ENCODE measurements at places on chromosomes 4 and X.
A peak's percentile ranks its signal among the peaks of the same experiment; 100 is the strongest.

DNA sequence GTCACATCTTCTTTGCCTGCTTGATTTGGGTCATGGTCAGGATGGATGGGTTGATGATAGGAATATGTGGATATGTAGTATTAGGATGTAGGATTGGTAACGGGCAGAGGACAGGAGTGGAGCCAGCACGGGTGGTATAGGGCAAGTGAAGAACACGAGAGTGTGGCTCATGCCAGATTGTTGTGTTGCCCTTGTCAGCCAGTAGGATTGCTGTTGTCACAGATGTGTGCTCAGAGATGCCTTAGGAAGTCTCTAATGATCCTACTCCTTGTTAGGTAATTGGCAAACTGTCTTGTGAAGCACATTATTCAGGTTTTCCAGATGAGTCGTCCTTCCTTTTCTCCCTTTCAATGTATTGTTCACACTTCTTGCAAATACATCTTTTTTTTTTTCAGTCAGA lies 5.5 kb downstream of the ATP10D start:
- no peak for DNase-seq

DNA sequence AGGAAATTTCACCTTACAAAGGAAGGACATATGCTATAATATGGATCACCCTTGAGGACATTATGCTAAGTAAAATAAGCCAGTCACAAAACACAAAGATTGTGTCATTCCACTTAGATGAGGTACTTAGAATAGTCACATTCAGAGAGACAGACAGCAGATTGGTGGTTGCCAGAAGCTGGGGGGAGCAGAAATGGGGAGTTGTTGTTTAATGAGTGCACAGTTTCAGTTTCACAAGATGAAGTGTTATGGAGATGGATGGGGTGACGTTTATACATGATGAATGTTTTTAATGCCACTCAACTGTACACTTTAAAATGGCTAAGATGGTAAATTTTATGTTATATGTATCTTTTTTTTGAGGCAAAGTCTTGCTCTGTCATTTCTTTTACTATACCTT lies 14.8 kb upstream of the SPON2 start:
- no peak for DNase-seq

DNA sequence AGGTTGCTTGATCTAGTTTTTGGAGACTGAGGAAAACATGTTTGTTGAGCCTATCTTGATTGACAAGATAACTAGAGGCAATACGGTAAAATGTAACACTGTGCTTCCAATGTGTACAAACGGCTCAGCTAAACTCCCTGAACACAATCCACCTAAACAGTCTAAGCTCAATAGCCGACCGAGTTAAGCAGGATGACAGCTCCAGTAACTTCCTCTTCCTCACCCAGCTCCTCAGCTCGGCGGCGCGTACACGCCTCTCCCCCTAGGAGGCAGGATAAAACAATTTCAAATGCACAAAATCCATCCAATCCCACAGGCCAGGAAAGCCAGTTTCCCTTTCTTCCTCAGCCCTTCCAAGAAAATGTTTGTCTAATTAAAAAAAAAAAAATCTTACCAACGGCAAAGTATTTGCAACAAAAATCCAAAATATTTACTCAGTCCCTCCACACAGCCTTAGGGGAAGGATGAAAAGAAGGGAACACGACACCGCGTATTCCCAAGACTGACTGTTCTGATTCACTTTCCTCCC lies 1.0 kb downstream of the CNOT6L start:
- DNase-seq, result no peak

DNA sequence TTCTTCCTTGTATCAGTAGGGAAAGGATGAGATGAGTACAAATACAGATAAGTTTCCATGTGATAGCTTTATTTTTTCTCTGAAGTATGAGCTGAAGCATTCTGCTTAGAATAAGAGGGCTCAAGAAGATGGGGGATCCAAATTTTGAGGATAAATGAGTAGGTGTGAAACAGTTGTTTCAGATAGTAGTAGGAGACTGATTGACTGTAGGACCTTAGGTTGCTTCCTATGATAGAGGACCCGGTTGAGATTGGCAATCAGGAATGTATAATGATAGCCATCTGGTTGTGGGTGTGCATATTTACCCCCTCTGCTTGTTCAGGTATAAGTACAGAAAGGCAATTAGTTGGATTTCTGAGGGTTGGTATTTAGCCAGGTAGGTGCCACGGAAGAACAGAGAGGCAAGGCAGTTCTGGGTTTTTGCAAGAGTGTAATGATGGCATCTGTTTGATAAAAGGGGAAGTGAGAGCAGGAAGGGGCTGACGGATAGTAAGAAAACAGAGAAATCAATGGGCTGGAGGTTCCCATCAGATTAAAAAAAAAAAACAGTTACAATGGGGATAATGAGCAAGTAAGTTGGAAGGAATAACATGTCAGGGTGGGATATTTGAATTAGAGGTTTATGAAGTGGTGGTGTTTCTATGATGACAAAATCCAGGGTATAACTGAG lies 13.7 kb downstream of the OCRL start:
- no peak for DNase-seq

GRCh38 chrX:142096253-142096652 lies 108.8 kb downstream of the MAGEC2 start:
- DNase-seq, result no peak

DNA sequence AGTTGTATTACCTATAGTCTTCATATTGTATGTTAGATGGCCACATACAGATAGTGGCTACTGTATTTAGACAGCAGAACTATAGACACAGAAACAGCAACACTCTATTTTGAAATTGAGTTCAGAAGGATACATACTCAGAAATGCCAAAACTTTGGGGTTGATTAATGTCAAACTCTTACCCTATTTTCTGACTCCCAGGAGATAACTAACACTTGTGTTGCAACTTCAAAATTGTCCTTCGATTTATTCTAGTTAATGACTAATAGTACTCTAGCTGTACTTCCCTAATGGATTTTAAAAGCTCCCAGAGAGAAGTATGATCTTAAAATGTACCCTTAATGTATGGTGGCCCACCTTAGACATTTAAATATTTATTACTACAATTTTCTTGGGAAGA lies 229.9 kb upstream of the UGT8 start:
- DNase-seq, result no peak

GRCh38 chr4:107655289-107655688 lies 64.7 kb downstream of the PAPSS1 start:
- DNase-seq, result no peak

GRCh38 chr4:84498203-84498934 lies 723 bp downstream of the NKX6-1 start:
- no peak for DNase-seq

DNA sequence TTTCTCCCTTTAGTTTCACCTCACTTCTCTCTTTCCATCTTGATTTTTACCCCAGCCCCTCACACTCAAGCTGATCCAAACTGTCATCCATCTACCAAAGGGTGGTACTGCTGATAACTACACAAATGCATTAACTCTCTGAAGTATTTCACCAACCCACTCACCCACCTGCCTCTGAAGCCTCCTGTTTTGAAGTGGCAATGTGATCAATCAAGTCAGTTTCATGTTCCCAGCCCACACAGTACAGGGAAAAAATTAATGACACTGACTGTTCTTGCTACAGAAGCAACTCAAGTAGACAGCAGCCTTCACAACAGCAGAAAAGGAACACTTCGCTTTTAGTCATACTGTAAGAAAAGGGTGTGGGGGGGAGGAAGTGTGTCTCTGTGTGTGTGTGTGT lies 183.0 kb upstream of the NOCT start:
- DNase-seq, result no peak

GRCh38 chr4:41683326-41683725 lies 65.2 kb downstream of the PHOX2B start:
- no peak for DNase-seq

DNA sequence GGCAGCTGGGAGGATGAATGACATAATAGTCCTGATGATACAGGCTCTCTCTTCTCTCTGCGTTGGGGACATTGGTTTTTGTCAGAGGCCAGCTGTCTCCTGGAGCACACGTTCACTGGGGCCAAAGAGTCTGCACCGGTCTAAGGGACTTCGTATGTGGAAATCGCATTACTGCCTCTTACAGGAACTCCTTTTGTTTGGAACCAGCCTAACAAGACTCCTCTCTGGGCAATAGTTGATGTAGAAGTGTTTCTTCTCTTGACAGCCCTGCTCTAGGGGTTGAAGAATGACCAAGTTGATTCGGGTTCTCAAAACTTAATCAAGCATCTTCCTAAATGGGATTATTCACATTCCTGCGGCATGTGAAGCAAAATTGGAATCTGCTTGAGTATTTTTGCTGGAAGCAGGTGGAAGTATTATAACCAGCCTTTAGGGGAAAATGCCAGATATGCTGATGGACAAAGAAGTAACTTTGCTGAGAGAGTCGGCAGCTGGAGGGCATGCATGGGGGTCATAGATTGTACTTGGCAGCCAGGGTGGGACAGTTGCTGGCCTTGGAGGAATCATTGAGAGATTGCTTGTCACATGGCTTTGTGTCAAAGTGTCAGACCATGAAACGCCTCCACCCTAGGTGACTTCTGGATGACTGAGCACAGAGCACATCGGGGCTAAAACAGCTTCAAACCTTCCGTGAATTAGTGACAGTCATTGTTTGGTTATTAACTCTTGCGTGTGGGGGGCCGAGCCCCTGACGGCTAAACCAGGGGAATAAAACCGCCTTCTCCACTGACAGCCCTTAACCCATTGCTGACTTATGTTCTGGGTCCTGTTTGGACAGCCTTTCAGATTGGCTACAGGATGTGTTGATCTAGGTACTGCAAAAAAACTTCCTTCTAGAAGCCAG lies 34.4 kb upstream of the SLC34A2 start:
- no peak for DNase-seq

DNA sequence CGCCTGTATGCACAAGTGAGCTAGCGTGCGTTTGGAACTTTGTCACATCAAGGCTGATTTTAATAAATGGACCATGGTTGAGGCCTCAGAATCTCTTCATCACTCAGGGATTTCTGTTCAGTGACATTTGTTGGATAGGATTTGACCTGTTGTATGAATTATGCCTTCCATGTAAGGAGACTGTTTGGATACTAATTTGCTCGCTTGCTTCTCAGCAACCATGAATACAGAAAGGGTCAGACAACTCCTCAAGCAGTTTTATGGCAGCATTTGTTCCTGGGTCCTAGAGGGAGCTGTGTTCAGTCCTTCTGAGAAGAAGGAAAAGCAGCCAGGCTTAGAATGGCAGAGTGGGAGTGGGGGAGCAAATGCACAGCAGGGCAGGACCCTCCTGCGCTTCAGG lies 269.7 kb upstream of the LCORL start:
- no peak for DNase-seq

GRCh38 chr4:167100120-167100519 lies 134.2 kb downstream of the SPOCK3 start:
- DNase-seq, result no peak

GRCh38 chr4:145299380-145300076 lies 119.1 kb upstream of the OTUD4 start:
- DNase-seq, result peak; percentile 64

DNA sequence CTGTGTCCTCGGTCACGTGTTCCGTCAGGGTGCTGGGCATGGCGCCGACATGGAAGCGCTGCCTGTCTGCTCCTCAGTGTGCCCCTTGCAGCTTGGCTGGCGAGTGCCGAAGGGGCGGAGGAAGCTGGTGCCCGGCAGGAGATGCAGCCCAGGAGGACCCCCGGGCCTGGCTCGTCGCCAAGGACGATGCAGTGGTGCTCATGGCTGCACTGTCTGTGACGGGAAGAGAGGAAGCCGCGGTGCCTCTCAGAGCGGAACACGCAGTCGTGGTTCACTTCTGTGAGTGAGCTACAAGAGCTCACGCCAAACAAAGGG lies 38.1 kb downstream of the FGFRL1 start:
- DNase-seq, result no peak

GRCh38 chr4:71132486-71132885 lies 139.0 kb downstream of the DCK start:
- DNase-seq, result peak; percentile 21

GRCh38 chr4:63566658-63567057 lies 842.6 kb downstream of the TECRL start:
- DNase-seq, result no peak

GRCh38 chr4:175441256-175441655 lies 370.8 kb downstream of the GPM6A start:
- DNase-seq, result no peak

Data from AG04449 (cell line).